ENCODE measurements at places on chromosomes 2 and 18. TPM values are rescaled to one million over a fixed set of nuclear protein-coding genes. Genes with fewer than 3 reads are reported as not detected.

DNA sequence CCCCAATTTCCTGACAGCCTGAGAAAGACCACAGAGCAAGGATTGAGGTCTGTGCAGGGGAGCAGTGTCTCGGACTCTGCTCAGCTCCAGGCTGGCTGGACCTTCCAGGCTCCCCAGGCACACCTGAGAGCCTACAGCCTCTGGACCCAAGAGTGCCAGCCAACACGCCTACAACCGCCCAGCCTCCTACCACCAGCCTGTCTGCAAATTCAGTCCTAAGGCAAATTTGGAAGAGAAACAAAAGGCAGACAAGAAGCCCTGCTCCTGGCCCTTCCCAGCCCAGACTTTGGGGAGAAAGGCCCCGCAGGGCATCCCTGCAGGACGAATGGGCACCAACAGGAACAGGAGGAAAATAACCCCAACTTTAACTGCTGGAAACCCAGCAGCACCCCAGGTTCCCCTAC, 1.9 kb downstream of the HS6ST1 start:
- DNase-seq = no peak

The ASAP2 gene
- 51.8 TPM for total RNA-seq

The SLC9A2 gene
- not detected for total RNA-seq

The OBSL1 gene
- 123 TPM for total RNA-seq

The SMC6 gene
- 38.2 TPM for total RNA-seq

- DNase-seq = no peak
These were observed 568 bp upstream of the STK17B start for GRCh38 chr2:196171946-196172345.

The VPS4B gene
- total RNA-seq = 34.2 TPM

DNA sequence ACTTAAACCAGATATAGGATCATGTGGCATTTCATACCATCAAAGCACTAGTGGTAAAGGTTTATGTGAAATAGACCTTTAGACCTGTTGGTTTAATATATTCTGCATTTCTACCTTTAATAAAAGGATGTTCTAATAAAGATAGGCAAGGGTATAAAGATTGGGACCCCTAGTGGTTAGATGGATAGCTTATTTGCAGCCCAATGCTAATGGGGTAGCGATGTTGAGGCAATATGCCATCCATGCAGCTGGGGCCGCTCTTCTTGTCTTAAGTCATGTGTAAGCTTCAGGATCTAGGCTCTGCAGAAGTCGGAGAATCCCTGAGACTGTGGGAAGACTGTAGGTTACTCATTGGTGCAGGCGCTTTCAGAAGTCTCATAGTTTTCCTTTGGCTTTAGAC, 114.9 kb downstream of the ICOS start:
- no peak for DNase-seq

DNA sequence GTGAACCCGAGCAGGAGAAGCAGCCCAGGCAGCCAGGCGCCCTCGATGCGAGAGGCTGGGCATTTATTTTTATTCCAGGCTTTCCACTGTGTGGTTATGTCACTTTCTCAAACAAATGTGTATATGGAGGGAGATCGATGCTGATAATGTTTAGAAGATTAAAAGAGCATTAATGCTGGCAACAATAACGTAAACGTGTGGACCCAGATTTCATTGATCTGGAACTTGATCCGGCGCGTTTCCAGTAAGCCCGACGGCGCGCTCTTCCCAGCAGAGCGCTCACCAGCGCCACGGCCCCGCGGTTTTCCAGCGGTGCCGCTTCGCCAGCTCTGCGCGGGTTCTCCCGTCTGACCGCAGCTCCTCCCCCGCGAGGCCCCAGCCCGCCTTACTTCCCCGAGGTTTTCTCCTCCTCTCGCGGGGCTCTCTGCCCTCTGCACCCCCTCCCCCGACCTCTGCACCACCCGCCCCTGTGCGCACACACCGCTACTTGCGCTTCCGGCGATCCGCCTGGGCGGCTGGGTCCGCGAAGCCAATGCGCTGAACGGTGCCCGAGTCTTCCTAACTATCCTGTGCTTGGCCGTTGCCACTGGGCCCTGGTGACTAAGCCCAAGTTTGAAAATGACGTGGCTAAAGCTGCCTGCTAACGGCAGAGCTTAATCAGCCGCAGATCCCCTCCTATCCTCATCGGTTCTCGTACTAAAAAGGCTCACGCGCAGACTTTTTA, 6.1 kb downstream of the ONECUT2 start:
- no peak for DNase-seq

- DNase-seq = no peak
These were observed 59.9 kb downstream of the NAT8 start for GRCh38 chr2:73582364-73582763.

GRCh38 chr2:199197448-199197847, 260.3 kb downstream of the SATB2 start:
- DNase-seq = no peak

The LOXHD1 gene
- total RNA-seq = not detected

- DNase-seq = no peak
These were observed 78.7 kb downstream of the ABCA12 start for GRCh38 chr2:215059724-215060123.

- DNase-seq = no peak
These were observed 74.2 kb downstream of the CD8B2 start for GRCh38 chr2:106561356-106561755.

The CNTNAP5 gene
- 1.1 TPM for total RNA-seq

All from neural crest cell (in vitro differentiated cells).